ENCODE measurements at places on chromosomes 3 and 15.

GRCh38 chr3:40720341-40720740 is 195.6 kb downstream of the ZNF621 start:
- DNase-seq = no peak

DNA sequence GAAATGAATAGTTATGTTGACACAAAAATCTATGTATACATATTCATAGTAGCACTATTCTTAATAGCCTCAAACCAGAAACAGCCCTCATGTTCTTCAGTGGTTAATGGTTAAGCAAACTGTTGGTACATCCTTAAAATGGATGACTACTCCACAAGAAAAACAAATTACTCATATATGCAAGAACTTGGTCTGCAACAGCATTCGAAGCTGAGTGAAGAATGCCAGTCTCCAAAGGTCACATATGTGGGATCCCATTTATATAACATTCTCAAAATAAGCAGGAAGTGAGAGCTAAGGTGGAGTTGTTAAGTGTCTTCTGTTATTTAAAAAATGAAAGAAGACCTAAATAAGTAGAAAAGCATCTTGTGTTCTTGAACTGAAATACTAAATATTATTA is 365.7 kb downstream of the GABRG3 start:
- DNase-seq = no peak

GRCh38 chr3:184952671-184953070 is 140.7 kb downstream of the VPS8 start:
- no peak for DNase-seq

DNA sequence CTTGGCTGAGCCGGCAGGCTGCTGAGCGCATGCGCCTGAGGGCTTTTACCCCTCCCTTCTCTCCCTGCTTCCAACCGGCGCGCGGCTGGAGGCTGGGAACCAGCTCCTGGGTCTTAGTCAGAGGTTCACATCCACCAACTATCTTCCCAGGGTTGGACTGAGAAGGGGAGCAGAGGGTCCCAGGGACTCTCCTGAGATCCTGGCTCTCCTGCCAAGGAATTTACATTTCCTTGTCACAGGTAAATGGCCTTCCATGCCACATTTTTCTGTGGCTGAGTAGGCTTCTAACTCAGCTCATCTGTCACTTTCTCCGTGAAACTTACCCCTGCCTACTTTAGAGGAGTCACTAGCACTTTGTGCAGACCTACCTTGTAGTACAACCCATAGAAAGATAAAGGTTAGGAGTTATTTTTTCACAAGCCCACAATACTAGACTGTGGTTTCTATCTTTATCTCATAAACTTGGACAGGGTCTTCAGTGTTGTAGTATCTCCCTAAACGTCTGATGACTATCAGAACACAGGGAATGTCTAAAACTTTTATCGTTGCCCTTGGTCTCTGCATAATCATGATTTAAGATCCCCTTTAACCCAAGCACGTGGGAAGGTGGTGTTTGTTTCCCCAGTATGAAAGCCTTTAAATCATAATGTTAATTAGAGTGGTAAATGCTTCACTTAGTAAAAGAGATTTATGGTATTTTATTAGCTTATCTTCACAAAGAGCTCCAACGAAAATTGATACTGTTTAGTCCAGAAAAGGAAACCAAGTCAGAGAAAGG is 638 bp upstream of the TBC1D5 start:
- DNase-seq = no peak

- no peak for DNase-seq
These were observed 559 bp downstream of the PKM start for GRCh38 chr15:72230197-72231065.

DNA sequence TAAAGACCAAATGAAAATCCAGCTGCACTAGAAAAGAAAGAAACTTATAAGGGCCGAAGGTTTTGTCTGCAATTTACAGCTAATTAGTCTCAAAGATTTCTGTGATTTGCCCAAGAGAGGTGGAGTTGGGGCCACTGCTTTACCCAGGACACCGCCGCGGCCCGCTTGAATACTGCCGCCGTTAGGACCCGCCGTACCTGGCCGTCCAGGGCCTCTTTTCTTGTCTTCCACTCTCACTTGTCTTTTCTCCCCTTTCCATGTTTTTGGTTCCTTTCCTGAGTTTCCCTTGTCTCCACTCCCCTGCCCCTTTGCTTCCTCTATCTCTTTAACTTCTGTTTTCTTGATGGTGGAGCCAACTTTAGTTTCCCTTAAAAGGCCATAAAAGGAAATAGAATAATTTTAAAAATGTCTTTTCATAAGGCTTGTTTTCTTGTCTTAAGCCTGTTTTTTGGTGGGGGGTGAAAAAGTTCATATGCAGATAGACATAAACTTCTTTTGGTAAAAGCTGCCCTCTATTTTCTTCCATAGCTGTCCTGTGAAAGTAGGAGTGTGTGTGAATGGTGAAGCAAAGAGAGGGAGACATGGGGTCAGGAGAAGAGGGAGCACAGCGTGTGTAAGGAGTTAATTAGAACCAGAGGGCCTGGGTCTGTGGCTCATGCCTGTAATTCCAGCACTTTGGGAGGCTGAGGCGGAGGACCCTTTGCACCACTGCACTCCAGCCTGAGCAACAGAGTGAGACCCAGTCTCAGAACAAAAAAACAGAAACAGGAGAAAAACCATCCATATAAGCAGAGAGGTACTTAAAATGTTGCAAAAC is 16.0 kb upstream of the CCNL1 start:
- no peak for DNase-seq

GRCh38 chr3:157650699-157651098 is 147.5 kb upstream of the VEPH1 start:
- DNase-seq = no peak

- DNase-seq = no peak
These were observed 33.1 kb downstream of the WNT5A start for GRCh38 chr3:55453886-55454496.

GRCh38 chr3:46422617-46423016 is 15.6 kb downstream of the CCRL2 start:
- no peak for DNase-seq

Measured in stimulated activated CD8-positive, alpha-beta memory T cell treated with anti-CD3 and anti-CD28 coated beads, Interleukin-4, amount 100 ng/mL, for 1 hour (primary cell).